ENCODE measurements at places on chromosomes 12 and 14. TPM values are rescaled to one million over a fixed set of nuclear protein-coding genes. Genes with fewer than 3 reads are reported as not detected.

The SPRYD4 gene
- 3.2 TPM for total RNA-seq

The SLC35E3 gene
- 8.9 TPM for total RNA-seq

The AGAP2 gene
- total RNA-seq, result 0.40 TPM

The MYBPC1 gene
- total RNA-seq, result not detected

The PDZRN4 gene
- not detected for total RNA-seq

The LRTM2 gene
- not detected for total RNA-seq

The SLC41A2 gene
- total RNA-seq, result 12.7 TPM

The ART4 gene
- total RNA-seq, result not detected

The DYNC1H1 gene
- 1,268 TPM for total RNA-seq

The ETV6 gene
- total RNA-seq, result 52.1 TPM

The RPGRIP1 gene
- 0.75 TPM for total RNA-seq

The PPP1R36 gene
- total RNA-seq, result 0.35 TPM

The FAM186B gene
- 1.7 TPM for total RNA-seq

The IKZF4 gene
- total RNA-seq, result 9.6 TPM

The TAS2R42 gene
- not detected for total RNA-seq

The SERPINA9 gene
- not detected for total RNA-seq

The SYT1 gene
- total RNA-seq, result 1.2 TPM

The PLA2G1B gene
- not detected for total RNA-seq

The A2ML1 gene
- total RNA-seq, result 17.3 TPM

The GUCY2C gene
- not detected for total RNA-seq

The A2M gene
- total RNA-seq, result not detected

The NUAK1 gene
- 8.3 TPM for total RNA-seq

The TAS2R13 gene
- total RNA-seq, result 2.6 TPM

The DPF3 gene
- not detected for total RNA-seq

The SRRM4 gene
- total RNA-seq, result not detected

The RAPGEF3 gene
- 5.7 TPM for total RNA-seq

The KRT7 gene
- total RNA-seq, result 3,783 TPM

The RND1 gene
- total RNA-seq, result 4.0 TPM

The ESRRB gene
- not detected for total RNA-seq

The KLRB1 gene
- total RNA-seq, result not detected

The PTMS gene
- 633 TPM for total RNA-seq

The NEUROD4 gene
- total RNA-seq, result not detected

The GRIP1 gene
- 16.0 TPM for total RNA-seq

The ARMH4 gene
- not detected for total RNA-seq

The IL26 gene
- not detected for total RNA-seq

The KCNA1 gene
- not detected for total RNA-seq

The SLC25A47 gene
- total RNA-seq, result not detected

The RASSF9 gene
- 0.46 TPM for total RNA-seq

The PARP2 gene
- 23.3 TPM for total RNA-seq

The NTS gene
- not detected for total RNA-seq

The GALNT8 gene
- total RNA-seq, result not detected

The TEAD4 gene
- 47.7 TPM for total RNA-seq

The SERPINA10 gene
- total RNA-seq, result not detected

The CCDC184 gene
- total RNA-seq, result not detected

The FBXO33 gene
- total RNA-seq, result 6.2 TPM

The TMEM117 gene
- total RNA-seq, result 3.2 TPM

The TRHDE gene
- 0.74 TPM for total RNA-seq

The WBP11 gene
- total RNA-seq, result 124 TPM

The SNRNP35 gene
- total RNA-seq, result 24.3 TPM

The SSTR1 gene
- total RNA-seq, result 0.50 TPM

The CEP170B gene
- 26.4 TPM for total RNA-seq

The MGAT4C gene
- not detected for total RNA-seq

The CCDC198 gene
- total RNA-seq, result not detected

The SERPINA5 gene
- not detected for total RNA-seq

The FAM234B gene
- total RNA-seq, result 7.3 TPM

The OTOGL gene
- not detected for total RNA-seq

All from PC-9 (cell line).